ENCODE measurements at places on chromosomes 16 and 17.

GRCh38 chr17:29568331-29569244, at the start of gene TP53I13:
Gene TP53I13 (plus strand): TSS chr17:29568701. CDS start chr17:29568759, 58 bp downstream.
- DNase-seq: peak; percentile 69

DNA sequence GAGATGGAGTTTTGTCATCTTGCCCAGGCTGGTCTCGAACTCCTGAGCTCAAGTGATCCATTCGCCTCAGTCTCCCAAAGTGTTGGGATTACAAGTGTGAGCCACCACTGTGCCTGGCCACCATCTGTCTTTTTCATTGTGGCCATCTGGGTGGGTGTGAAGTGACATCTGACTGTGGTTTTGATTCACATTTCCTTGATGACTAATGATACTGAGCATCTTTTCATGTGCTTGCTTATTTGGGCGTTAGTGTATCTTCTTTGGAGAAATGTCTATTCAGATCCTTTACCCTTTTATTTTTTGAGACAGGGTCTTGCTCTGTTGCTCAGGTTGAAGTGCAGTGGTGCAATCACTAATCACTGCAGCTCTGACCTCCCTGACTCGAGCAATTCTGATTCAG, 53.9 kb upstream of the ERN1 start:
- peak; percentile 24 for DNase-seq

DNA sequence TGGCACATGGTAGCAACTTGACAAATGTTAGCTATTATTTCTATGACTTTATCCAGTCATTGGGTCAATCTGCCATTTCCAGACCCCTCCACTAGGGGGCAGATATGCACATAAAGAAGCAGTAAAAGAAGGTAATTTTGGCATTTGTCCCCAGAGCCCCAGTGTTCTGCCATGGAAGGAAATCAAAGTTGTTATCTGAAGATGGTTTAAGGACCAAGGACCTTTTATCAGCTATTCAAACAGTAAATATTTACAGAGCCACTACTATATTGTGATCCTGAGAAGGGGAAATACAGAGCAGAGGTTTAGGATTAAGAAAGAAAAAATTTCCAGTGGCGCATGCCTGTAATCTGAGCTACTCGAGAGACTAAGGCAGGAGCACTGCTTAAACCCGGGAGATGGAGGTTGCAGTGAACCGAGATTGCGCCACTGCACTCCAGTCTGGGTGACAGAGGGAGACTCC, 20.0 kb downstream of the TRAF4 start:
- DNase-seq: peak; percentile 94

DNA sequence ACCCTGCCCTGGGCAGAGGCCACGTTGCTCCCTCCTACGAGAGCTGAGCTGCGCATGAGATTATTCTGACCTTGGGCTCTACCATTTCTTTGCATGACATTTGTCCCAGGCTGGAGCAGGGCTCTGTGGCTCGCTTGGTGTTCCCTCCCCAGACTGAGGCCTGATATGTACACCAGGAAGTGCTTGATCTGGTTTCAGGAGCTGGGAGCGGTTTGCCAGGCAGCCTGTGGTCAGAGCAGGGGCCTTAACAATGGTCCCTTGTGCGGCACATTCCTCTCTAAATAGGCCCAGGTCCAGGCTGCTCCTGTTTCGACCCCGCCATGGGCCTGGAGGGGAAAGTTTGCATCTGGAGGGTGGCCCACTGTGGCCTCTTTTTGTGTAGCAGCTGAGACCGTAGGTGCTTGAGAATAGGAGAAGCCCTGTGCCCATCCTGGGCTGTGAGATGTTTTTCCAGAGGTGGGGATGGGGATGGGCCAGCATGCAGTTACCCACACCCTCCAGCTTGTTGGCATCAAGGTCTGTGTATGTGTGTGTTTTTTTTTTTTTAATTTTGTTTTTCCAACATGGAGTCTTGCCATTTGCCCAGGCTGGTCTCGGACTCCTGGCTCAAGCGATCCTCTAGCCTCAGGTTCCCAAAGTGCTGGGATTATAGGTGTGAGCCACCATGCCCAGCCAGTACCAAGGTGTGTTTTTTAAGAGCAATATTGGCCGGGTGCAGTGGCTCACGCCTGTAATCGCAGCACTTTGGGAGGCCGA, 253.9 kb downstream of the SEC14L1 start:
- DNase-seq: no peak

DNA sequence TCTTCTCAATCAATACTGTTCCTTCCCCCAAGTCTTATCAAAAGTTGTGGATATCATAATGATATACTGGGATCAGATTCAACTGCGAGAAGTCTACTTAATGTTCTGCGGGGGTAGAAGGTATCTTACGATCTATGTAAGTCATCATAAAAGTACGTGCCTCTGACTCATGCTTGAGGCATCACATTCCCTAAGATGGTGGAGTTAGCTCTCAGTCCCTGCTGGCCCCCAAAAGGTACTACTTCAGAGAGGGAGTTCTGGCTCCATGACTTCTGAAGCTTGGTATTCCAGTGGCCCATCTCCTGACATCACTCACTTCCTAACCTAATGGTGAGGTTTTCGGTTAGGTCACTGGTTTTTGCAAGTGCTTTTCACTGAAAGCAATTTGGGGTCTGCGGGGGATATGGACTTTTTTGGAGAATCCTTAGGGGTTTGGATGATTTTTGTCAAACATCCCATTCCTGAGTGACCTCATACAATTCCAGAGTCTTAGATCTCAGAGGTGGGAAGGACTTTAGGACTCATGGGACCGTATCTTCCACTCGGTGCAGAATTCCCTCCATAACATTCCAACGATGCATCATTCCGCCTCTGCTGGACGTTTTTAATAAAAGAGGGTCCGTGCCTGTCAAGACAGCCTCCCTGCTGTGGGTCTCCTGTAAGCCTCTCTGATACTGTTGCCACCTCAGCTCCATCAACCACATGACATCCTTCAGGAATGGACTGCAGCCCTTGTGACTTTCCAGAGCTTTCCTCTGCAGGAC, 74.3 kb downstream of the DYNLRB2 start:
- DNase-seq: no peak

DNA sequence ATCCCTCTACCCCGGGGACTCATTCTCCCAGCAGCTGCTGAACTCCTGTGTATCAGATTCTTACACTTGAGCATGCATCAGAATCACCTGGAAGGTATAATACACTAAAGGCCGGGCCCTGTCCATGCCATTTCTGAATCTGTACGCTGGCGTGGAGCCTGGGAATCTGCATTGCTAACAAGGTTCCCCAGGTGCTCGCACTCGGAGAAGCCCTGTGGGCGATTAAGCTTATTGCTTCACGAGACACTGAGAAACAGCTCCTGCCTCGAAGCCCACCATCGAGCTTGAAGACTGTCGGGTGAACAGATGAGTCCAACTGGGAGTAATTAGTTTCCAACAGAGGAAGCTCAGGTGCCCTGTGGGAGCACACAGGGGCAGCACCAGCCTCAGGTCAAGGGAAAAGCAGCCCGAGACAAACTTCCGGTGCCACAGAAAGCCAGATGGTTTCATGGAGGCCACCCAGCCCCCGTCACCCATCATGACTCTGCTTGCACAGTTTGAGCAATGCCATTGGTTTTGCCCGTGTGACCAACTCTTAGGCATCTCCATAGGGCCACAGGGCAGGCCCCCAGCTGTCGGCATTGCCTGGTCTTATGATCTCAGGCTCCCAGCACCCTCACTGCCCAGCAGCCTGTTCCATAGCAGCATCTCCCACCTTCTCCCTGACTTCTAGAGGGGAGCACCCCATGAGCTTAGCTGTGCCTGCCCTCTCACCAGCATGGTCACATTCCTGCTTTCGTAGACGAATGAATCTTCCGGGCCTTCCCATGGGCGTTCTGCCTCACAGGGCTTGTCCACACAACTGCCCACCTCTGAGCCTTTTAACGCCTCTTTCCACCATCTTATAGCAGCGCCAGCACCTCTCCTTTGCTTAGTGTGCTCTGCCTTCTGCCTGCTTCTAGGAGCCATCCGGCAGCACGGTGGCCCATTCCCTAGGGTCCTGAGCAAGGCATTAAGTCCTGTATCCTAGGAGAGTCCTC, 10.9 kb downstream of the CTRB2 start:
- DNase-seq: no peak

- DNase-seq: peak; percentile 29
Observed at GRCh38 chr17:45234641-45235415, 13.1 kb downstream of the FMNL1 start.

DNA sequence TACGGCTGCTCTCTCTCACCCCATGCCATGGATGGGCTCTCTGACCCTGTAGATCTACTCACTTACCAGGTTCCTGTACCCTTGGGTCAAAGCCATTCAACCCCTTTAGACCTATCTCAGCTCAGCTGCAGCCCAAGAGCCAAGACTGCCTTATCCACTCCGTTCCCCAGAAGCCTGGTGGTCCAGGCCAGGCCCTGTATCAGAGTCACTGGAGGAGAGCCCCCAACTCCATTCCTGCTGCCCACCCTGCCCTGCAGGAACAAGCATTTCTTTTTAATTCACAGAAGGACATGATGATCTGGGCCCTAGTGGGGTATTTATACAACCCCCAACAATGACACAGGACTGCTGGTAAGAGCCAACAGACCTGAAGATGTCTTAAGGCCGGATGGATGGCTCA, 76.8 kb downstream of the AIPL1 start:
- no peak for DNase-seq

DNA sequence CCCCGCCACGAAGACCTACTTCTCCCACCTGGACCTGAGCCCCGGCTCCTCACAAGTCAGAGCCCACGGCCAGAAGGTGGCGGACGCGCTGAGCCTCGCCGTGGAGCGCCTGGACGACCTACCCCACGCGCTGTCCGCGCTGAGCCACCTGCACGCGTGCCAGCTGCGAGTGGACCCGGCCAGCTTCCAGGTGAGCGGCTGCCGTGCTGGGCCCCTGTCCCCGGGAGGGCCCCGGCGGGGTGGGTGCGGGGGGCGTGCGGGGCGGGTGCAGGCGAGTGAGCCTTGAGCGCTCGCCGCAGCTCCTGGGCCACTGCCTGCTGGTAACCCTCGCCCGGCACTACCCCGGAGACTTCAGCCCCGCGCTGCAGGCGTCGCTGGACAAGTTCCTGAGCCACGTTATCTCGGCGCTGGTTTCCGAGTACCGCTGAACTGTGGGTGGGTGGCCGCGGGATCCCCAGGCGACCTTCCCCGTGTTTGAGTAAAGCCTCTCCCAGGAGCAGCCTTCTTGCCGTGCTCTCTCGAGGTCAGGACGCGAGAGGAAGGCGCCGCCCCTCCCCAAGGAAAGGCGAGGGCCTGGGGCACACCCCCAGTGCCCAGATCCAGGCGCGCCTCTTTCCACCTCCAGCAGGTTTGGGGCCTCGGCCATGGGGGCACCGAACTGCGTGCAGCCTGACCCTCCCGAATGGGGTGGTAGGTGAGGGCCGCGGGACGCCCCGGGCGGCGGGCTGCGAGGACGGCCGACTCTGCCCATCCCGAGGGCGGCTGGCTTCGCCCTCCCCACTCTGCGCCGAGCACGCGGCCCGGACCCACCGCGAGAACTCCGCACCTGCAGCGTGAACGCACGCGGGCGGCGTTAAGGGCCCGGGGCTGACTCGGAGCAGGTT, 664 bp downstream of the HBQ1 start:
- DNase-seq: peak; percentile 24

DNA sequence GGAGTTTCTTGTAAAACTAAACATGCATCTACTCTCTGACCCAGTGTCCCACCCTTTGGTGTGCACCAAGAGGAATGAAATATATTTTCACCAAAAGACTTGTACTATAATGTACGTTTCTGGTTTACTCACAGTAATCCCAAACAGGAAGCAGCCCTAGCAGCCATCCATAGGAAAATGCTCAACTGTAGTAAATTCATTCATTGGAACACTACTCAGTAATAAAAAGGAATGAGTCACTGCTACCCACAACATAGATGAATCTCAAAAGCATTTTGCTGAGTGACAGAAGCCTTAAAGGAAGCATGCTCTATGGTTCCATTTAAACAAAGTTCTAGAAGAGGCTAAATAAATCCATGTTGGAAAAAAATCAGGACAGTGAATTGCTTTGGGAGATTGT, 37.6 kb upstream of the DHRS7B start:
- no peak for DNase-seq

GRCh38 chr17:45020354-45021138, 30.9 kb downstream of the DCAKD start:
- no peak for DNase-seq

DNA sequence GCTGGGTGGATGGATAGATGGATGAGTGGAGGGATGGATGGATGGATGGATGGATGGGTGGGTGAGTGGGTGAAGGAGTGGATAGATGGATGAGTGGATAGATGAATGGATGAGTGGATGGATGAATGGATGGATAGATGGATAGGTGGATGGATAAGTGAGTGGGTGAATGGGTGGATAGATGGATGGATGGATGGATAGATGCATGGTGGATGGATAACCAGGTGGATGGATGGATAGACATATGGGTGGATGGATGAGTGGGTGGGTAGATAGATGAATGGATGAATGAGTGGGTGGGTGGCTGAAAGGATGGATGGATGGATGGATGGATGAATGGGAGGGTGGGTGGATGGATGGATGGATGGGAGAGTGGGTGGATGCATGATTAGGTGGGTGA, 51.0 kb upstream of the ZC3H18 start:
- no peak for DNase-seq

DNA sequence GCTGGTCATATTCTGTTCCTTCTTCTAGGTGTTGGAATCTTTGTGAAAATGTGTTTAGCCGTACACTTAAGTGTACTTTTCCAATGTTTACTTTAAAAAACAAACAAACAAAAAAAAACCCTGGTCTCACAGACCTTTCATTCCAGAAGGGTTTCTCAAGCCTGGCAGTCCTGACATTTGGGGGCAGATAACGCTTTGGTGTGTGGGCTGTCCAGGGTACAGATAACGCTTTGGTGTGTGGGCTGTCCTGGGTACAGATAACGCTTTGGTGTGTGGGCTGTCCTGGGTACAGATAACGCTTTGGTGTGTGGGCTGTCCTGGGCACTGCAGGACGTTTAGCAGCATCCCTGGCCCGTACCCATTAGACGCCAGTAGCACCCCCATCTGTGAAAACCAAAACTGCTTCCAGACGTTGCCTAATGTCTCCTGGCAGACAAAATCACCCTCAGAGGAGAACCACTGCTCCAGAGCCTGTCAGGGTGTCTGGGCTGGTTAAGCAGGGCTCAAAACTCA, 15.2 kb upstream of the FLCN start:
- DNase-seq: no peak

GRCh38 chr16:50500171-50500874, 47.9 kb upstream of the NKD1 start:
- DNase-seq: no peak

- no peak for DNase-seq
Observed at GRCh38 chr16:11016993-11017392, 72.6 kb downstream of the CLEC16A start.

DNA sequence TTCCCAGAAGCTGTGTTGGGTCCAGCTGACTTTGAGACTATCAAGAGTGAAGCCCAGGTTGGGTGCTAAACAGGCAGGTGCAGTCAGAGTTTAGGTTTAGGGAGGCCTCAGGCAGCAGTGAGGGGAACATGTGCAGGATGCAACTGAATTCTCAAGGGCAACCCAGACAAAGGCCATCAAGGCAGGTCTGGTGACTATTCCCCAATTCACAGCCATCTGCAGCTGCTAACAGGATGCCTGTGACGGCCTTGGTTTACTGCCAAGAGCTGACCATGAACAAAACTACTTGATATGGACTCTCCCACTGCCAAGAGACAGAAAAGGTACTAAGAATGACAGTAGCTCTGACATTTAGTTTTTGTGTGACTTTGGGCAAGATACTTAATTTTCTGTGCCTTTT, 45.2 kb upstream of the BCAR1 start:
- no peak for DNase-seq

- no peak for DNase-seq
Observed at GRCh38 chr16:84237994-84238750, 1.6 kb downstream of the KCNG4 start.

Measured in NCI-H1694 (cell line).